Uterus (tissue), 4 donors: ENCODE measurements at places on chromosomes 11 and 22.

- no peaks in the 10 kb centered on the region for H3K36me3 ChIP-seq
- no peak for DNase-seq
- no peak overlapping the region for H3K27ac ChIP-seq
- H3K4me1 ChIP-seq: no peaks in the 10 kb centered on the region
- H3K27me3 ChIP-seq: no peaks in the 10 kb centered on the region
These were observed 4.4 kb upstream of the B3GNT6 start for GRCh38 chr11:77029829-77030228.

- no peaks in the 10 kb centered on the region for H3K36me3 ChIP-seq
- DNase-seq: no peak
- no peaks in the 10 kb centered on the region for H3K27me3 ChIP-seq
- no peaks in the 10 kb centered on the region for H3K4me1 ChIP-seq
These were observed 14.9 kb upstream of the FXYD6 start for GRCh38 chr11:117891362-117891761.

DNA sequence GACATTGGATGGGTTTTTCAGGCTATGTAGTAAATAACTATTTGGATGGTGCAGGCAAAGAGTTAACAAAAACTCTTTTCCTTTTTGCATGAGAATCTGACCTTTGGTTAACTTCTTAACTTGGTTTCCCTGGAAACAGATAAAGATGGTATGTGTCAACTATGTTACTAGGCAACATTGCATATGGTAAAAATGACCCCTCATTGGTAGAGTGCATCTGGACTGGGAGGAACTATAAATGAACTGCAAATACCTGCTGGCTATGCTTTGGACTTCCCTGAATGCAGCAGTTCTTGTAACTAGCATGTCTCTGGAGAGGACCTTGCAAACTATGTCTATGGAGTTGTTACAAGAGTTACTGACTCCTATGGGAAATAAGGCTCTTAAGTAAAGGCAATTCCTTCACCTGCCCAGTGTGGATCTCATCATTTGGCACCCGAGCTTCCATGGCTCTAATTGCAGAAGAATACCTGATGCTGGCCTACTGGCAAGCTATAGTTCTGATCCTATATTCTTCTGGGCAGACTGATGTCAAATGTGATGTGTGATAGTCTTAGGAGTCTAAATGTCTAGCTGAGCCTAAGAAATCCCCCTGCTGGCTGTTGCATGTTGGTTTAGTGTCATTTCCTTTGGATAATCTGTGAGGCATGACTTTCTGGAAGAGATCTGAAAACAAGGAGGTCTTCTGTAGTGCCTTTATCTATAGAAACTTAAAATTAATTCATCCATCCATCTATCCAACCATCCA, 126.7 kb upstream of the MTMR2 start:
- H3K27me3 ChIP-seq: no peaks in the 10 kb centered on the region
- H3K4me1 ChIP-seq: peaks cover 17% of the 10 kb centered on the region
- H3K4me3 ChIP-seq: no peak overlapping the region
- no peaks in the 10 kb centered on the region for H3K36me3 ChIP-seq

DNA sequence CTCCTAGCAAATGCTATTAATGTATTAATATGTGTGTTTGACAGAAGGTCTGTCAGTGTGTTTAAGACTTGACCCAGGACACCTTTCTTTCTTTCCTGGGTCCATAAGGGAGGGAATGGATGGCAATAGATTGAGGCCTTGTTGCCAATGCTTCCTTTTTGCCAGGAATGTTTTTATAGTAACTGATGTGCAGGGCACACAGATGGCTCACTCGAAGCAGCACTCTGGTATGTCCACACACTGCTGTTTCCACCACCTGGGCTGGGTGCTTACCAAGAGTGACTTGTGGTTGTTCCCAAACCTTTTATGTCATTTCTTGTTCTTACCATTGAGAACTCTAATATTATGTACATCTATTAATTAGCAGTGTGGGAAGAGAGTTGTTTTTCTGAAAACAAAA, 396.9 kb upstream of the SYN3 start:
- no peak for DNase-seq
- no peaks in the 10 kb centered on the region for H3K4me1 ChIP-seq
- H3K36me3 ChIP-seq: no peaks in the 10 kb centered on the region
- no peaks in the 10 kb centered on the region for H3K27me3 ChIP-seq

- H3K27ac ChIP-seq: peak overlapping the region; percentile 52
- no peaks in the 10 kb centered on the region for H3K4me1 ChIP-seq
These were observed 32.2 kb downstream of the LIMK2 start for GRCh38 chr22:31244046-31244942.

DNA sequence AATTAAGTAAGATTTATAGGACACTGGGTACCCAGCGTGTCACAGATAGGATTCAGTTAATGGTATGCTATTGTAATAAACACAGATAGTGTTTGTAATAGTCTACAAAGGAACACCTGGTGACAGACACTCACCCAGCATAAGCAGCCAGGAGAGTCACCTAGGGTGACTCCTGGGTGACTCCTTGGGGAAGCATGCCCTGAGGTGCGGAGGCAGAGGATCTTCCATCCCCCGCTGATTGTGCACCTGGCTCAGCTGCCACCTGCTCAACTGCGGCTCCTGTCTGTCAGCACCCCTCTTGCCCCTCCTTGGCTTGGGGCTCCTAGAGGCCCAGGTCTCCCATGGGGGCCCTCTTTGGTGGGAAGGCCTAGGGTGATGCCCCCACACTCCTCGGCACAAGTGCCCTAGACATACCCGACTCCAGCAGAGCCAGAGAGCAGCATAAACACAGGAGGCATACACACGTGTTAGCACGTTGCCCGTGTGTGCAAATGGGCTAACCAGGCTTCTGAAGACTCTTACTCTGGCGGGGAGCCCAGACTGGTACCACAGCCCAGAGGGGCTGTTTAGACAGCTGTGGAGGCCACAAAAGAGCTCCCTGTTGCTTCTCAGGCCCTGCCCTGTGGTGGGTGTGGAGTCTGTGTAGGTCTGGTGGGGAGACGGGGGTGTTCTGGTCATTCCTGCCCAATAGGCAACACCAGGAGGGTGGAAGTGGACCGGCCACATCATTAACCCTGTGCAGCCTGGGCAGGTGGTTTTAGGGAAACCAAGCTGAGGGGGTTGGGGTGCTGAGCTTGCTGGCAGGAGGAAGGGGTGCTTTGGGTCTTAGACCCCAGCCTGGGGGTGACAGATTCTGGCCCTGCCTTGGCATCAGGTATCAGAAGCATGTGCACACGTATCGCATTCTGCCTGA, 3.0 kb downstream of the INPPL1 start:
- peaks cover 11% of the 10 kb centered on the region for H3K4me1 ChIP-seq
- no peaks in the 10 kb centered on the region for H3K36me3 ChIP-seq
- DNase-seq: no peak
- H3K27me3 ChIP-seq: no peaks in the 10 kb centered on the region

DNA sequence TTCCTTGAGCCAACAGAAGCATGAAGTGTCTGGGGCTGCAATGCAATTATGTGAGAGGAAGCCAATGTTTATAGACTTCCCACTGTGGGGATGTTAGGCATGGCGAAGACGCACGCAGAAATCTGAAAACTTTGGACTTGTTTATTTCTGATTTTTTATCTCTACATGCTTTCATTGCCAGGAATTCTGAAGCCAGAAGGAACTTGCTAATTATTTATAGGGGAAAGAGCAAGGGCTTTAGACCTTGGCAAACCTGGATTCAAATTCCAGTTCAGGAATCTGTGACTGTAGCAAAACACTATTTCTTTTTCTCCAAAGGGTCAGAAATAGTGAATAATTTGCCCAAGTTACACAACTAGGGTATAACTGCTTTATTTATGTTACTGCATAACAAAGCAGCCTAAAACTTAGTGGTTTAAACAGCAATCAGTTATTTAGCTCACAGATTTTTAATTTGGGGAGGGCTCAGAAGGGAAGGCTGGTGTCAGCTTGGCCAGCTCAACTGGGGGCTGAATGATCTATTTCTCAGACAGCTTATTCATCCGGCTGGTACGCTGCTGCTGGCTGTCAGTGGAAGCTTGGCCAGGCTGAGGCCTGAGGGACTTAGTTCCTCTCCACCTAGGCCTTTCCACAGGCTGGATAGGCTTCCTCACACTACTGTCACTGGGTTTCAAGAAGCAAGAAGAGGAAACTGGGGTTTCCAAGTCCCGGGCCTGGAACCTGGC, 1.9 kb upstream of the OR6Q1 start:
- DNase-seq: no peak
- no peaks in the 10 kb centered on the region for H3K27me3 ChIP-seq
- H3K4me1 ChIP-seq: no peaks in the 10 kb centered on the region
- H3K36me3 ChIP-seq: no peaks in the 10 kb centered on the region

- H3K27me3 ChIP-seq: no peaks in the 10 kb centered on the region
- H3K4me1 ChIP-seq: no peaks in the 10 kb centered on the region
- DNase-seq: no peak
- no peak overlapping the region for H3K4me3 ChIP-seq
- no peaks in the 10 kb centered on the region for H3K36me3 ChIP-seq
These were observed 133.6 kb upstream of the SESN3 start for GRCh38 chr11:95364324-95365295.

DNA sequence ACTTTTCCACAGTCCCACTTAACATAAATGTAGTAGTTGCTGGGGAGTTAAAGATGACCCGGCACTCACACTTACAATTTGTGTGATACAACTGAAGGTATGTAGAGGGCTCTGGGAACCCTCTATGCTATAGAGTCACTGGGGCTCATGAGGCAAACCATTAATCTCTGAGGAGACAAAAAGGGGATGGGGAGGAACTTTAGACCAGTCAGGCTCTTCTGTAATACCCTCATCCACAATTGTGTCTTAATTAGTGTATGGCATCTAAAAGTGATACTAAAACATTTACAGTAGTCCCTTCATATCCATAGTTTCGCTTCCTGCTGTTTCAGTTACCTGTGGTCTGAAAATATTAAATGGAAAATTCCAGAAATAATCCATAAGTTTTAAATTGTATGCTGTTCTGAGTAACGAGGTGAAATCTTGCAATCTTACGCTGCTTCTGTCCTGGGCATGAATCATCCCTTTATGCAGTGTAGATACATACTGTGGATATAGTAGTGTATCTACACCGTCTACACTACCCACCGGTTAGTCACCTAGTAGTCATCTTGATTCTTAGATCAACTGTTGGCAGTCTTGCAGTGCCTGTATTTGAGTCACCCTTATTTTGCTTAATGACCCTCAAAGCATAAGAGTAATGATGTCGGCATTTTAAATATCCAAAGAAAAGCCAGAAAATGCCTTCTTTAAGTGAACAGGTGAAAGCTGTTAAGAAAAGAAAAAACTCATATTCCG, 12.2 kb downstream of the CBL start:
- H3K36me3 ChIP-seq: no peaks in the 10 kb centered on the region
- H3K4me1 ChIP-seq: no peaks in the 10 kb centered on the region
- no peak overlapping the region for H3K4me3 ChIP-seq
- H3K27ac ChIP-seq: no peak overlapping the region
- no peak for DNase-seq
- H3K27me3 ChIP-seq: no peaks in the 10 kb centered on the region

GRCh38 chr11:76568139-76568538, 102.4 kb downstream of the LRRC32 start:
- DNase-seq: no peak
- H3K4me3 ChIP-seq: no peak overlapping the region
- no peaks in the 10 kb centered on the region for H3K27me3 ChIP-seq

DNA sequence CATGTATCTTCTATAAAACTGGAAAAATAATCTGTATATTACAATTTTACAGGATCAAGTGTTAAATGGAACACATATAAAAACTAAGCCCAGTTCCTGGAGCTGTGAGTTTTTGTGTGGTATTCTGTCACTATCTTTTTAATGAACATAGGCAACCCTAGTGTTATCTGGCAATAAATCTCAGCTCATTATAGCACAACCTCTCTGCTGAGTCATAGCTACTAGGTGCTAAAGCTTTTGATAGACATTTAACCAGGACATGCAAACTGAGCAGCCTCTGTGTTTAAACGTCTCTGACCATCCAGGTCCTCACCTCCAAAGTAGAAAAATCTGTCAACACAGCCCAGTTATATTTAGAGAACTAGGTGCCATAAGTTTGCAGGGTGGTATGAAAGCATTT, 91.0 kb upstream of the CARD18 start:
- H3K27ac ChIP-seq: no peak overlapping the region
- no peaks in the 10 kb centered on the region for H3K27me3 ChIP-seq
- H3K4me1 ChIP-seq: no peaks in the 10 kb centered on the region
- H3K4me3 ChIP-seq: no peak overlapping the region

DNA sequence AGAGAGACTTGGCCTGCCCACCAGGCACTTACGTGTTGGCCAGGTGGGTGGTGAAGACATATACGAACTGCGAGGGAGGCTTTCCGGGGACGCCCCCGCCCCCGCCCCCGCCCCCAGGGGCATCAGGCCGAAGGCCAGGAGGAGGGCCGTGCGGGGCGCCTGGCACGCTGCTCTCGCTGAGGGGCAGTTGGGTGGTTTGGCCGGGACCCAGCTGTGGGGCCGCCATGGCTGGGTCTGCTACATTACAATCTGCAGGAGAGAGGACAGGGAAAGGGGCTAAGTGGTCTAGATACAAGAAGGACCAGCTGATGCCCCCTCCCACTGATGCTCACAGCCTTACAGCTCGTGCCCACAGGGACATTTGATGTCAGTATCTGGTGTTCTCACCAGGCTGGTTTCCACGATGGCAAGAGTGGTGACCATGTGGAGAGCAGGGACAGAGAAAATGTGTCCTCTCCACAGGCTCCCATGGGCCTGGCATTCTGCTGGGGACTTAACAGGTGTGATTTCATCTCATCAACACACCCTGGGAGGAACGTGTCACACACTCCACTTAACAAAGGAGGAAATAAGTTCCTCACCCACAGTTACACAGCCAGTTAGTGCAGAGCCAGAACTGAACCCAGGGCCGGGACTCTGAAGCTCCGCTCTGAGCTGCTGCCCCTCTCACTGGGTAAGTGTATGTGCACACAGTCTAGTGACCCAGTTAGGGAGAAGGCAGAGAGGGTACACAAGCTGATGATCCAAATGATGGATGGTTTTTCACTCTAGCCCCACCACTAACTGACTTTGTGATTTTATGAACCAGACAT, 19.7 kb downstream of the CXCR5 start:
- H3K4me1 ChIP-seq: no peaks in the 10 kb centered on the region
- no peak for DNase-seq
- no peak overlapping the region for H3K4me3 ChIP-seq
- H3K36me3 ChIP-seq: no peaks in the 10 kb centered on the region
- H3K27me3 ChIP-seq: no peaks in the 10 kb centered on the region
- no peak overlapping the region for H3K27ac ChIP-seq

GRCh38 chr11:61110255-61111049, 8.2 kb downstream of the CD5 start:
- no peak for DNase-seq
- no peaks in the 10 kb centered on the region for H3K27me3 ChIP-seq
- no peak overlapping the region for H3K27ac ChIP-seq
- H3K4me3 ChIP-seq: no peak overlapping the region
- no peaks in the 10 kb centered on the region for H3K36me3 ChIP-seq

GRCh38 chr22:20226077-20226716, 41.9 kb downstream of the RTN4R start:
- H3K27me3 ChIP-seq: no peaks in the 10 kb centered on the region
- no peak overlapping the region for H3K27ac ChIP-seq
- peaks cover 6% of the 10 kb centered on the region for H3K4me1 ChIP-seq
- no peak for DNase-seq
- no peaks in the 10 kb centered on the region for H3K36me3 ChIP-seq

DNA sequence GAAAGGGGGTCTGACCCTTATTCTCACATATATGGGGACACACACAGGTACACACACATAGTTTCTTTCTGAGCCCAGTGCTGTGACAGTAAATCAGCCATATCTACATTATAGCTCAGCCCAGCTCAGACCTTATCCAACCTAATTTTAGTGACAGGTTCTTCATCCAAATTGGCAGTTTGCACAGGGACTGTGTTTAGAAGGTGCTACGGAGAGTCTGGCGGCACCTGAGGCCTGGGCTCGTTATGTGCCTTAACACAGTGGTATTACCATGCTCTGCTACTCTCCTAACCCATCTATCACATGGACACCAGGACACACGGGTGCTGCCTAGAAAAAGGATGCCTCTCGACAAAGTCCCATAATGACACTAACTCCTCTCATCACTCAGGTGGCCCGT, 109.3 kb downstream of the GALNT18 start:
- H3K36me3 ChIP-seq: no peaks in the 10 kb centered on the region
- H3K27me3 ChIP-seq: no peaks in the 10 kb centered on the region
- H3K27ac ChIP-seq: no peak overlapping the region
- no peak overlapping the region for H3K4me3 ChIP-seq
- H3K4me1 ChIP-seq: no peaks in the 10 kb centered on the region
